ENCODE measurements at places on chromosomes 7 and 10.
A peak's percentile ranks its signal among the peaks of the same experiment; 100 is the strongest.

DNA sequence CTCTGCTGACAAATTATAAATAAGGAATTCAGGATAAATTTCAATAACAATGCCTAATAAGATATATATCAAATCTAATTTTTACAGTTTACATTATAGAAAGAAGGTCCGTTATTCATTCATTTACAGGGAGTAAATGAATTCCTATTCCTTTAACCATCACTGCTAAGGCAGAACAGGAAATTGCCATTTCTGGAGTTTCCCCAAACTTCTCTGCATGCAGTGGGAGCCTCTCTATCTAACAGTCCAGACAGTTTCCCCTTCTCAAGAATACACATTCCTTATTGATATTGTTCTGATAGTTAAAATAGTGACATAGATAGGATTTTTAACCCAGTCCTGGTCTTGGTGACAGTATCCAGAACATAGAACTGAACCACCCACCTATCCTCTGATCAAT is 24.3 kb downstream of the MKI67 start:
- DNase-seq, result no peak

DNA sequence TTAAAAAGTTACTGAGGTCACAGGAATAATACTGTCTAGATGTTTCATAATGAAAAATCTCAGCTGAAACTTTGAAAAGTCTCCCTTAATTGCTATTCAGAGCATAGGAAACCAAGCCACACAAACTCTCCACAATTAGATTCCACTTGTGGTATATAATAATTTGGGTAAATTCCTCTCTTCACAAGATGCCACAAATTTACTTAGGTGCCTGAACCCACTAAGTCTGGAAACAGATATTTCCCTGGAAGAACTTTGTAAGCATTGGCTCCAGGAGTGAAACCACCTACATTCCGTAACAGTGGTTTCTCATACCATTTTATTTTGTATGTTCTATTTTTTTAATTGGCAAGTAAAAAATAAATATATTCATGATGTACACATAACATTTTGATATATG is 493.4 kb downstream of the SEMA3D start:
- DNase-seq, result no peak

GRCh38 chr7:119037941-119038340 is 813.4 kb downstream of the ANKRD7 start:
- DNase-seq, result no peak

GRCh38 chr7:64314566-64314965 is 805 bp downstream of the ZNF736 start:
- no peak for DNase-seq

GRCh38 chr10:7046615-7047014 is 364.2 kb downstream of the SFMBT2 start:
- DNase-seq, result no peak

- no peak for DNase-seq
Observed at GRCh38 chr7:125450749-125451148, 521.1 kb upstream of the POT1 start.

DNA sequence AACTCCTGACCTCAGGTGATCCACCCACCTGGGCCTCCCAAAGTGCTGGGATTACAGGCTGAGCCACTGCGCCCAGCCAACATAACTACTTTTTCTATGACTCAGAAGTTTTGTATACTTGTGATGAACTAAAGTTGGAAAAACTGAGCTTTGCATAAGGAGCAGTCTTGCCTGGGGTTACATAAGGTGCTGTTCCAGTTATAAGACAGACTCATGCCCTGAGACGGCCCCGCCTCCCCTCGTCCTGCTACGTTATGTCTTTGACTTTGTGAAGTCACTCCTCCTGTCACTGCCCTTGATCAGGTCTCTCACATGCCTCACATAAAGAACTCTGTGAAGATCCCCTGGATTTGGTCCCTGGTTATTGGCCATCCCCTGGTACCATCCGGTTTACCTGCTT is 40.4 kb upstream of the OPN4 start:
- no peak for DNase-seq

DNA sequence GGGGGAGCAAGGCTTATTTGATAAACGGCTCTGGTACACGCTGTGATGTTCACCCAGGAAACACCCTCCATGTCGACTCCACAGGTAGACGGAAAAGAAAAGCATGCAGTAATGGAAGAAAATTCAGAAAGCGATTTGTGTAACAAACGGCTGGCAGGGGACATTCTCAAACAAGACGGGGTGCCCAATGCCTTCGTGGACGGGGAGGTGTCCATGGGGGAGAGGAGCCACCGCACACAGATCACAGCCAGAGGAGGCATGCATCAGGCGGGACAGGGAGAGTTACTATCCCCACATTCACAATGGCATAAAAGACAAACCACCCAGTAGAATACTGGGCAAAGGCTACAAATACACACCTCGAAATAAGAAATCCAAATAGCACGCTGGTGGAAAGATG is 20.1 kb downstream of the CNPY1 start:
- DNase-seq, result peak; percentile 15

DNA sequence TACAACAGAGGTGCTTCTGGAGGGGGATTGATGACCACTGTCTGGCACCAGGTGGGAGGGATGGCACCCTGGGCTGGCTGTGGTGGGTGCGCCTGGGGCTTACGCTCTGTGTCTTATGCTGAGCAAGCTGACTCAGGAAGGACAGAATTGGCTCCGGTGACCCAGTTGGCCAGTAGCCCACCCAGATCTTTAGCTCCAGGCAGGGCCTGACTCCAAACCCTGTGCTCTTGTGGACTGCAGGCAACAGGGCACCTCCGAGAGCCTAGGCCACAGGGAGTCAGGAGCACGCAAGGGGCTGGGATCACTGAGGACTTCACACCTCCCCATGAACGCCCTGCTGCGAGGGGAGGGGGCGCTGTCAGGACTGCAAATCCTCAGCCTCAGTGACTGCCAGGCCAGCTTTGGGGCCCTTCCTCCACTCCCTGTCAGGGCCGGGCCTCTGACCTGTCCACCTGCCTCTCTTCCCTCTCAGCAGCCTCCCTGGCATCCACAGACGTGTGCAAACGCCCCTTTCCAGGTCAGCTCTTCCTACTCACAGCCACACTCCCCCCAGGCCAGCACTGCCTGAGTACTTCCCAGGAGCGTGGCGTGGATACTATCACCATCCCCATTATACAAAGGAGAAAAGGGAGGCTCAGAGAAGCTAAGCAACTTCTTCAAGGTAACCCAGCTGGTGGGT is 118.7 kb downstream of the SLIT1 start:
- DNase-seq, result no peak

DNA sequence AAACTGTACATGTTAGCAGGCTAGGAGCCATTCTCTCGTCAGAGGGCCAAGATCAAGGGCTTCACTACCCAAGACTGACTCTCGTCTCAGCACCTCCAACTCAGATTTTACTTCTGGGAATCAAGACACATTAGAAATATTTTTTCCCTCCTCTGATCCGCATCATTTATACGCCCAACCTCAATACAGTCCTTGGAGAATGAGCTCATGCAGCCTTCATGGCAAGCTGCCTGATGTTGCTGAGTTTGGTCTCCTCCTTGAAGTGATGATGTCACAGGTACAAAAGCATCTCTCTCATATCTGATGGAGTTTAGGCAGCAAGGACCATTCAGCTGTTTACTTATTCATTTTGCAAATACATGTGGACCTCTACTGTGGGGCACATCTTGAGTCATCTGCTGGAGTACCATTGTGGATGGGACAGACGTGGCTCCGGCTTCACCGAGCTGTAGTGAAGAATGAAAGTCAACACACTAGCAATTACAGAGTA is 114.0 kb downstream of the BMPER start:
- DNase-seq, result no peak

- DNase-seq, result no peak
Observed at GRCh38 chr7:134842886-134843430, 63.5 kb downstream of the CALD1 start.

- DNase-seq, result peak; percentile 76
Observed at GRCh38 chr10:70903262-70903921, 15.0 kb upstream of the PCBD1 start.

DNA sequence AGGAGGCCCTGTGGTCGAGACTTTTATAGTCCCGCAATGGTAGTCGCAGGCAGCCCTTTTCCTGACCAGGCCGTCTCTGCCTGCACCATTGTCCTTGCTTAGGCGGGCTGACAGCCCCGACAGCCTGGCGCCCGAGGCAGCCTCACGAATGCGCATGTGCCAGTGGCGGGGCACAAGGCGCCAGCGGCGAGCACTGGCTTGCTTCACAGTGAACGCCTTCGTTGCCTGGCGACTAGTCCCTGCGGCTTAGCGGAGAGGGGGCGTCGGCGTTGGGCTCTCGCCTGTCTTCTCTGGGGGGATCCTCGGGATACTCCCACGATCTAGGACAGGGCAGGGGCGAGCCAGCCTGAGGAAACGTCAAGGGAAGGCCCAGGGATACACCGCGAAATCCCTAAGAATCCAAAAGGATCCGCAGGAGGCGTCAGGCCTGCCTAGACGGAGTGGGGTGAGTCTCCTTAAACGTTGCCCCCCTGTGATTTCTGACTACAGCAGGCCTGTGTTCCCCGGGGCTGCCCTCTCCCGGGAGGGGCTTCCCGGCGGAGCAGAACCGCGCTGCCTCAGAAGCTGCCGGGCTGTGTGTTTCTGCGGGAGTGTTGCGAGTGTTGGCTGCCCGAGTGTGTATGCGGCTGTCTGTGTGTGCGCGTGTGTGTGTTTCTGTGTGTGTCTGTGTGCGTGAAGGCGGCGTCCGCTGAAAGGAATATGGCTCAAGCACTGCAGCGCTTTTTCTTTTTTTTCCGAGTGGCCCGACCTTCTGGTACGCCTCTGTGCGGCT is 20.5 kb upstream of the ZNF273 start:
- peak; percentile 28 for DNase-seq

DNA sequence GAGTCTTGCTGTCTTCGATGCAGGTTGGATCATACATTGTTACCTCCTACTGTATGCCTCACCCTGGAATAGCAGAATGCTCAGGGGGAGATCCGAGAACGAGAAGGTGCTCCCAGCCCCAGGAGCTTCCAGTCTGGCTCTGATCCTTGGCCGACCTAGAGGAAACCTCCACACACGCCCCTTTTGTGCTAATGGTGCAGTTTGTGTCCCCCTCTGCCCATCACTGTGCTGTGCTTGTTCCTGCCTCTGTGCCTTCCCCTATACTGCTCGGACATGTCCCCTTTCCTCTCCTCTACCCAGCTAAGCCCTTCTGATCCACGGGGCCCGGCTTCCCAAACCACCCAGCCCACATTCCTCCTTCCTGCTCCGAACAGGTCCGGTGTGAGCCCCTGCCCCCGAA is 32.5 kb downstream of the ZNF775 start:
- no peak for DNase-seq

- peak; percentile 17 for DNase-seq
Observed at GRCh38 chr7:79452032-79452494, 1.4 kb downstream of the MAGI2 start.

DNA sequence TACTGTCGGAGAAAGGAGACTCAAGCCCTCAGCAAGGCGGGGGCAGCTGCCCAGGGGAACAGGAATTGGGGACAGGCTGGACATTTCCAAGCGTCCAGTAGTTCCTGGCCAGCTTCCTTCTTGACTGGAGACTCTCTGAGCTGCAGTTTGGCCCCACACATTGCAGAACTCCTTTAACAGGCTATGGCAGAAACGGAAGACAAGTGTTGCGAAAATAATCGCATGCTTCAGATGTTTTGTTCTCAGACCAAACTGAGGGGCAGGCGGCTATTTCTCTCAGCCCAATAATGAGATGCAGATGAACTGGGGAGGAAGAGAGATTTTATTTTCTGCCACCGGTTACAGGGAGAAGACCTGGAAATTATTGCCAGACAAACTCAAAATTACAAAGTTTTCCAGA is 88.0 kb upstream of the PFKP start:
- DNase-seq, result no peak

GRCh38 chr10:119521443-119522204 is 20.9 kb downstream of the RGS10 start:
- DNase-seq, result no peak

- no peak for DNase-seq
Observed at GRCh38 chr10:71995887-71996575, 31.8 kb downstream of the CHST3 start.

- no peak for DNase-seq
Observed at GRCh38 chr10:88832376-88832775, 19.3 kb downstream of the ANKRD22 start.

GRCh38 chr10:68330852-68331454 is 911 bp upstream of the HNRNPH3 start:
- DNase-seq, result no peak

- DNase-seq, result no peak
Observed at GRCh38 chr10:86793696-86794095, 37.3 kb downstream of the BMPR1A start.

GRCh38 chr10:128599030-128599429 is 472.8 kb upstream of the MKI67 start:
- DNase-seq, result no peak

DNA sequence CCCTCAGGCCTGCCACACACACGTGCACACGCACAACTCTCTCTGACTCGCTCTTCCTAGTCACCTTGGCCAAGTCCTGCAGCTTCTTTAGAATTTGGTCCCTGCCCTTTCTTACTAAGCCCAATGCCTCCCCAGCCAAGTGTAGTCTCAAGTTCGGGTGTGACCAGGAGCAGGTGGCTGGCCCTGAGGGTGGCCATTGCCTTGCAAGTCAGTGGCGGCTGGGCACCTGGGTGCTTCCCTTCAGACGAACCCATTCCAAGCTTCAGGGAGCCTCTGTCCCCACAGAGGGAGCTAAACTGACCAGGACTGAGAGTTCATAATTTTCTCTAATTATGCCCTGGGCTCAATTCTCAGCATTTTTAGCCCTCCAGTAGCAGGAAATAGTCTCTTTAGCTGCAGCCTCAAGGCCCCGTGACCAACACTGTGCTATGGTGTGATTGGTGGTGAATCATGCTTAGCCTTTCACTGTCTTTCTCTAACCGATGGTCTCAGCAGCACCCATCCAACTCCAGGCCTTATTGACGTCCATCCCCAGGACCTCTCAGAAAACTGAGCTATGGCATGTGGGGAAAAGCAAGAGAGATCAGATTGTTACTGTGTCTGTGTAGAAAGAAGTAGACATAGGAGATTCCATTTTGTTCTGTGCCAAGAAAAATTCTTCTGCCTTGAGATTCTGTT is 34.7 kb upstream of the FXYD4 start:
- no peak for DNase-seq

DNA sequence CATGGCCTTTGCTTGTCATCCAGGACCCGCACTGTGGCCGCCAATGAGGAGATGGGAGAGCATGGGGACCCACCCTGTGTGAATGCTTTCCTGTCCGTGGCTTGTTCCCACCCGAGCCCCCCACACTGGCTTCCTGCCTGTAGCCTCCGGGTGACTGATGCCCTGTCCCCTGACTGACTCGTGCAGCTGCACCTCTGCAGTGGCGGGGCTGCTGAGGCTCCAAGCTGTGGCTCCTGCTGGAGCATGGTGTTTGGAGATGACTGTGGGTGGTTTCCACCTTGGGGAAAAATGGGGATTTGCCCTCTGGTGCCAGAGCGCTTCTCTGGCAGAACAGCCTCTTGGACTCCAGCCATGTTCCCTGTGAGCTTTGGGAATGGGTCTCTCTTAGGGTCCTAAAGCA is 2.1 kb downstream of the CAMK1D start:
- no peak for DNase-seq

- DNase-seq, result no peak
Observed at GRCh38 chr7:1314021-1314907, 81.6 kb downstream of the UNCX start.

All from GM13976 (cell line).